ENCODE measurements at places on chromosomes 16 and 17.
A peak's percentile ranks its signal among the peaks of the same experiment; 100 is the strongest.

DNA sequence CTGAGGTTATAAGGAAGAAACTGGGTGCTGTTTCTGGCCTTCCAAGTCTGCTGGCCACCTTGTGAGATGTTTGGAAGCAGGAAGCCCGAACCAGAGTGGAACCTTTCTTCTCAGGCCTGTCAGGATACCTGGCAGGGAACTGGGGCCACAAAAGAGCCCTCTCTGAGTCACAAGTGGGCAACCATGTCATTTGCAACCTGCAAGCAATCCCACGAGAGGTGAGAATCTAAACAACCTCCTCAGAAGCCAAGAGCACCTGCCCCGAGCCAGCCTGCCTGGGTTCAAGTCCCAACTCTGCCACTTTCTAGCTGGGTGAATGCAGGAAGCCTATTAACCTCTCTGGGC lies 3.3 kb downstream of the COTL1 start:
- no peak for DNase-seq

- no peak for DNase-seq
Measured at GRCh38 chr16:25010542-25010941, 4.6 kb downstream of the ARHGAP17 start.

DNA sequence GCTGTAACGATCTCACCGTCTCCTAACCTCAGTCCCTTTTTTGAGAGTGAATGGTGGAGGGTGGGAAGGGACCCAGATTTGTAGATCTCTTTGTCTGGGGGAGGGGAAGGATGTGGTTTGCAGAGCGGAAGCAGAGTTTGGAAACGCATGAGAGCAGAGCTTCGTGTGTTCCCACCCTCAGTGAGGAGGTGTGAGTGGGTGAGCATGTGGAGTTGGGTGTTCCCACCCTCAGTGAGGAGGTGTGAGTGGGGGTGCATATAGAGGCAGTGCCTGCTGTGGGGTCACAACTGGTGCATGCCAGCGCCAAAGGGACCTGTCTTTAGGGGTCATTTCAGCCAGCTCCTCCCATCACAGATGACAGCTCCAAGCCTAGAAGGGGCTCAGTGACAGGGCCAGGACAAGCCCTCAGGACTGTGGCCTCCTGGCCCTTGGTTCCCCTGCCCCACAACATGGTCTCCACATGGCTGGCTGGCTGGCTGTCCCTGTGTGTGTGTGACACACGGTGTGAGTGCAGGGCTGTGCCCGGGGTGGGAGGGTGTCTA lies 1.8 kb upstream of the CISD3 start:
- DNase-seq = peak; percentile 44

DNA sequence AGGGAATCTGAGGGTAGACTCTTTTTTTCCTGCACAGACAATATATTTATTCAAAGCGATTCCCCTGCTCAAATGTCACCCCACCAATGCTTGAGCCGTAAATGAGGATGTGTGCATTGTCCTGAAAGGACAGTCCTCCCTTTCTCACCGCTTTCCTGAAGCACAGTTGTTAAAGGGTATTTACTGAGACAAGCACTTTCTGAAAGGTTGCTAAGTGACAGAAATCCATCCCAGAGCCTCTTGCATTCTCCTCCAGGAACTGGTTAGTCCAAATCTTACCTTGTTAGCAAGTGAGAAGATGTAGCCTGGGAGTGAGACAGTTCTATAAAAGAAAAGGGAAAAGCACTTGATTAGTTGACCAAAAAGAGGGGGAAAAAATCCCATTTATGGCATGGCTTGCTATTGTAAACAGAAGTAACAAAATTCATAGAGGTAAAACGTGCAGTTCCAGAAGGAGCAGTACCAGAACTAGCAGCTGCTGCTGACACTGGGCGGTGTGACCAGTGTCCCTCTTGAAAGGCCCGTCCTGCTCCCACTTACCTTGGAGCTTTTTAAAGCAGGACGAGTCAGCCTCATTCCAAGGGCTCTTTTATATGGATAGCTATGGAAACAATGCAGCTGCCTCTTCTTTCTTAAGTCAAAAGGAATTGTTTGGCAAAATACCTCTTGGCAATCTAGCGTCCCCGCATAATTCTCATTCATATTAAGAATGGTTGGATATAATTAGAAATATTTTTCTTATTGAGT lies at the start of gene MYH2:
TSS of gene MYH2 (minus strand) at position 563 of the 747 bp plus-strand sequence. CDS start 1,738 bp downstream, outside the sequence.
- no peak for DNase-seq

GRCh38 chr16:68263559-68264127 lies 683 bp upstream of the SLC7A6 start:
- no peak for DNase-seq

DNA sequence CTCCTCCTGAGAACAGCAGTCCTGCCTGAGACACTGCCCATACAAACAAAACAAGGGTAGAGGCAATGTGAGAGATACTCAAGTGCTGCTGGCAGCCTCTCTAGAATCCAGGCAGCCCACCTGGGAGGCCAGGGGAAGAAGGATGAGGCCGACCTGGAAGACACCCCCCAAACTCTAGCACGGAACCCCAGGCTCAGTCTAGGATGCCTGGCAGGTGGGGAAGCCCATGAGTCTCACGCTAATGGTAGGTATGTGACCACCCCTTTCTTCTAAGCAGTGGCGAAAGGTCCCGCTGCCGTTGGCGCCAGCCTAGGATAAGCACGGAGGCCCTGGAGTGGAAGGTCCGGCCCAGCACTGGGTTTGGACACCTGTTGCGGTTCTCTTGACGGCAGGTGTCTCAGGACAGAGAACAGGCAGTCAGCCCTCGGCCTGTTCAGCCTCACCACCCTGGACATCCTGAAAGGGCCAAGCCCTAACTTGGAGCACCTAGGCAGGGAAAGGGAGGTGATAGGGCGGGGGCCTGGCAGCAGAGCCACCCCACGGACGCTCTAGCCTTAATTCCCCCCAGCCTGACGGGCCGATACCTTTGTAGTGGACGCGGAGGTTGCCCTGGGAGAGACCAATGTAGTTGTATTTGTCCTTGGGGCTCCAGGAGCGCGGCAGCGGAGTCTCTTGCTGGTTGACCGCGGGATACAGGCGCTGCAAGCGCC lies 487 bp downstream of the RANBP10 start:
- DNase-seq = no peak

GRCh38 chr16:46911038-46911437 lies 26.9 kb downstream of the GPT2 start:
- DNase-seq = no peak

GRCh38 chr17:21418446-21419298 lies 42.5 kb downstream of the KCNJ12 start:
- no peak for DNase-seq

- no peak for DNase-seq
Measured at GRCh38 chr17:57357830-57358430, 101.6 kb downstream of the MSI2 start.

- DNase-seq = no peak
Measured at GRCh38 chr16:81601008-81601428, 156.4 kb downstream of the CMIP start.

- DNase-seq = peak; percentile 54
Measured at GRCh38 chr17:7560172-7561027, 1.3 kb upstream of the SENP3 start.

DNA sequence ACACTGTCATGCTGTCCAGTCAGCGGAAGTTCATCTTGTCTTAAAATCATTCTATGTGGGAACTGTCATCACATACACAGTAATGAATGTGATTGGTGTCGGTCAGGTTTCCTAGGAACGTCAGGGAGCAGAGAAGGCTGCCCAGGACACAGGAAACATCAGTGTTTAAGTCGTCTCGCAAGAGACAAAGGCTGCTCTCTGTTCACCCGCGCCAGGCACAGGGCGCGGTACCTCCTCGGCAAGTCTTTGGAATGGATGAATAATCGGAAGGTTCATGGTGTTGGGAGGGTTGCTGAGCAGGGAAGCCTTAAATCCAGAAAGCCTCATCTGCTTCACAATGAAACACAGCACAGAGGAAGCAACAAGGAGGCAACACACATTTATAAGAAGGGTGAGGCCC lies 148.2 kb downstream of the CPPED1 start:
- DNase-seq = no peak

- DNase-seq = peak; percentile 41
Measured at GRCh38 chr17:80847496-80848230, 144.0 kb upstream of the CHMP6 start.

DNA sequence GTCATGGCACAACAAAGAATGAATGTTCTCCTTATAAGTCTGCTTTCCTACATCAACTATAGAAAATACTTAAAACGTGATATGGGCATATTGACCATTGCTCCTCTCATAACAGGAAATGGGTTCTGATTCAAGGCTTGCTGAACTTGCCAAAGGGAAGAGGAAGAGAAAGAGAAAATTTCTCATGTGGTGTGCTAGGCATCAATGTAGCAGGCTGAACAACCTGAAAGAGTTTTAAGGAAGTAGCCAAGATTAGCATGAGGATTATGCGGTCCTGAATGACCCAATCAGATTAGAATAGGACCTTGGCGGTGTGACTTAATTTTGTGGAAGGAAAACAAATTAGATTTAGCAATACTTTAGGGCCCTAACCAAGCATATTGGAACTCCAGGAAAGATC lies 617.7 kb upstream of the CDH11 start:
- DNase-seq = no peak

DNA sequence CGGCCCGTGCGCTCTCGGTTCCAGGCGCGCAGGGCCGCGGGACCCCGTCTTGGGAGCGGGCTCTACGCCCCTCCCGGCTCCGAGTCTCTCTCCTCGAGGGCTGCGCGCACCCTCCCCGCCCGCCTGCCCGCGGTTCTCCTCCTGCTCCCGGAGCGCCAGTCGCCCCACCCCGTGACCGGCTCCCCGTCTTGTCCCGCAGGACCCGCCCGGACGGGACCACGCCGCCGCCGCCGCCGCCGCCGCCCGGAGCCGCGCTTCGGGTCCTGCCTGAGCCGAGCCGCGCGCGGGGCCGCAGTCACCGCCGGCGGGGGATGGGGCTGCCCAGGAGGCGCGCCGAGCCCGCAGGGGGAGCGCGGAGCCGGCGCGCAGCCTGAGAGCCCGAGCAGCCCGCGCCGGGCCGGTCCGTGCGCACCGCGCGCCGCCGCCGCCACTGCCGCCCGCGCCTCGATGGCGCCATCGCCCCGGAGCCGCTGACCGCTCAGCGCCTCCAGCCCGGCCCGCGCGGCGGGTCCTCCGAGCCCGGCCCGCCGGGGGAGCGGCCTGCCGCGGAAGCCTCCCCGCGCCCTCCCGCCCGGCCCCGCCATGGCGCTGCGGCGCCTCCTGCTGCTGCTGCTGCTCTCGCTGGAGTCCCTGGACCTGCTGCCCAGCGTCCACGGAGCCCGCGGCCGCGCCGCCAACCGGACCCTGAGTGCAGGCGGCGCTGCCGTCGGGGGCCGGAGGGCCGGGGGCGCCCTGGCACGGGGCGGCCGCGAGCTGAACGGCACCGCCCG lies at the start of gene SHISA6:
TSS of gene SHISA6 (plus strand) at position 373 of the 770 bp plus-strand sequence.
- DNase-seq = no peak

- DNase-seq = no peak
Measured at GRCh38 chr16:53947642-53948041, 243.7 kb downstream of the FTO start.

DNA sequence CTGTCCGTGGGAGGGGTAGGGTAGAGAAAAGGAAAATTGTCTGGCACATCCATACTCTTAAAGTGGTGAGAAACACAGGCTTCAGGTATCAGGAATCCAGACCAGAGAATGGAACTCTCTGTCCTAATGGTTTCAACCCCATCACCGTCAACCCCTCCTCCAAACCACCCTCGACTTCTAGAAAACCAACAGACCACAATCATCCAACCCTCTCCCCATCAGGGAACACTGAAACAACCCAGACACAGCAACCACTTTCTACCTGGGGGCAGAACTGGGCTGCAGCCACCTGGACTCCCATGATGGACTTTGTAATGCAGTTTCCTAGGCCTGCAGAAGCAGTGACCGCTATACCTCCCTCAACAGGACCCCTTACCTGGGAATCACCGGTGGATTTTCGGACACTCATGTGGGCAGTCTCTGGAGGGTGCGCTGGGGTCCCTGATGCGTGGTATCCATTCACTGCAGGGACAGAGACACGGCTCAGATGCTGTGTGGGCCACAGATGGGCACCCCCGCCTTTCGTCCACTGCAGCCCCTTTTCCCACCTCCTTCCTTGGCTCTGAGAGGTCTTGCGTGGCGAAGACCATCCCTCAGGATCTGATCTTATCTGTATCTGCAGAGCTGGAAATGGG lies 64.3 kb upstream of the RCVRN start:
- no peak for DNase-seq

- no peak for DNase-seq
Measured at GRCh38 chr17:69407759-69408158, 6.7 kb upstream of the MAP2K6 start.

Measured in activated T-cell treated with anti-CD3 and anti-CD28 coated beads for 24 hours (primary cell).